ENCODE measurements at places on chromosomes 2 and 18. TPM values are rescaled to one million over a fixed set of nuclear protein-coding genes. Genes with fewer than 3 reads are reported as not detected.

The ITGB6 gene
- not detected for total RNA-seq

The C18orf54 gene
- 23.2 TPM for total RNA-seq

The STAT4 gene
- total RNA-seq: 0.33 TPM

The CHMP1B gene
- total RNA-seq: 39.2 TPM

The C1GALT1C1L gene
- total RNA-seq: not detected

The OTX1 gene
- 0.13 TPM for total RNA-seq

The PLA2R1 gene
- total RNA-seq: 0.83 TPM

The SLC25A52 gene
- not detected for total RNA-seq

The ZNF513 gene
- 26.5 TPM for total RNA-seq

The COMMD1 gene
- total RNA-seq: 31.5 TPM

The POMC gene
- total RNA-seq: 1.6 TPM

The NEURL3 gene
- total RNA-seq: not detected

The SCYGR8 gene
- total RNA-seq: not detected

The FBXO15 gene
- 0.48 TPM for total RNA-seq

The HTR2B gene
- not detected for total RNA-seq

The NBAS gene
- 29.7 TPM for total RNA-seq

The CPO gene
- total RNA-seq: 0.66 TPM

The VWC2L gene
- total RNA-seq: not detected

The TMEM37 gene
- 4.2 TPM for total RNA-seq

The REG1B gene
- total RNA-seq: not detected

The ZNF892 gene
- total RNA-seq: 13.3 TPM
